Forelimb muscle (tissue), 1 donor: ENCODE measurements at places on chromosomes 12 and 14. TPM values are rescaled to one million over a fixed set of nuclear protein-coding genes. Genes with fewer than 3 reads are reported as not detected.

The MAP1LC3B2 gene
- 4.9 TPM for polyA plus RNA-seq

The TESPA1 gene
- 0.92 TPM for polyA plus RNA-seq

The KRT3 gene
- not detected for polyA plus RNA-seq

The EGLN3 gene
- polyA plus RNA-seq, result 57.9 TPM

The TMPRSS12 gene
- 0.04 TPM for polyA plus RNA-seq

The CLEC9A gene
- 0.37 TPM for polyA plus RNA-seq

The KCNK10 gene
- polyA plus RNA-seq, result not detected

The TMEM63C gene
- polyA plus RNA-seq, result 0.67 TPM

DNA sequence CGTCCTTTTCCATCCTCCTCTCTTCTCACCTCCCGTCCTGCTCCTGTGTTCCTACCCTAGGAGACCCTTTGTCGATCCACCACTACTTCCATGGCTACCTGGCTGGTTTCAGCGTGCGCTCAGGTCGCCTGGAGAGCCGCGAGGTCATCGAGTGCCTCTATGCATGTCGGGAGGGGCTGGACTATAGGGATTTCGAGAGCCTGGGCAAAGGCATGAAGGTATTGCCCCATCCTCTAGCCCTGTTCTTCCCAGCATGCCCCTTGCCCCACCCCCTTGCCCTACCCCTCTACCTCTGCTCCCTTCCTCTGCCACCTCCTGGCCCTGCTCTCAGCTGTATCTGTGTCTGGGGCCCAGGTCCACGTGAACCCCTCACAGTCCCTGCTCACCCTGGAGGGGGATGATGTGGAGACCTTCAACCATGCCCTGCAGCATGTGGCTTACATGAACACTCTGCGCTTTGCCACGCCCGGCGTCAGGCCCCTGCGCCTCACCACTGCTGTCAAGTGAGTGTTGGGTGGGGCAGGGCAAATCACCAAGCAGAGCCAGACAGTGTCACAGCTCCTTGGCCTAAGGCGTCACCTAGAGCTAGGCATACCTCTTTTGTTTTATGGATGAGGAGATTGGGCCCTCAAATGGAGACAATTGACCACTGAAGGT is 12.8 kb downstream of the CLSTN3 start:
- DNase-seq, result no peak

- no peak for DNase-seq
Observed at GRCh38 chr14:41606532-41607303, at the start of gene LRFN5. TSS of gene LRFN5 (plus strand) at chr14:41606876.

DNA sequence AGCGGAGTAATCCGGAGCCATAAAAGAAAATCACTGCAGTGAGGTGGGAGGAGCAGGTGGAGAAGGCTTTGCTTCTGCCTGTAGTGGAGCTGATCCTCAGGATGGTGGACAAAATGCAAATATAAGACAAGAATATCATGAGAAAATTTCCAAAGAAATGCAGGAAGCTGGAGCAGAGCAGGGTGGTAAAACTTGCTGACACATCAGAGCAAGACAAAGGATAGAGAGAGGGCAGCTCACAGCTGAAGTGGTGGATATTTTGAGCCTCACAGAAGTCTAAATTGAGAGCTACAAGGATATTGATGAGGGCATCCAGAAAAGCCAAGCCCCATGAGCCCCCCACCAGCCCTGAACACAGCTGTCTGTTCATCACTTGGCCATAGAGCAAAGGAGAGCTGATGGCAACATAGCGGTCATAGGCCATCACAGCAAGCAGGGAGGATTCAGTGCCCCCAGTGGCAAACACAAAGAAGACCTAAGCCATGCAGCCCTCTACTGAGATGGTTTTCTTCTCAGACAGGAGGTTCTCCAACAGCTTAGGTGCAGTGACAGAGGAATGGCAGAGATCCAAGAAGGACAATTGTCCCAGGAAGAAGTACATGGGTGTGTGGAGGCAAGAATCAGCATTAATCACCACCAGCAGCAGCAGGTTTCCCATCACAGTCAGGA is 30.0 kb upstream of the ANP32D start:
- DNase-seq, result no peak

DNA sequence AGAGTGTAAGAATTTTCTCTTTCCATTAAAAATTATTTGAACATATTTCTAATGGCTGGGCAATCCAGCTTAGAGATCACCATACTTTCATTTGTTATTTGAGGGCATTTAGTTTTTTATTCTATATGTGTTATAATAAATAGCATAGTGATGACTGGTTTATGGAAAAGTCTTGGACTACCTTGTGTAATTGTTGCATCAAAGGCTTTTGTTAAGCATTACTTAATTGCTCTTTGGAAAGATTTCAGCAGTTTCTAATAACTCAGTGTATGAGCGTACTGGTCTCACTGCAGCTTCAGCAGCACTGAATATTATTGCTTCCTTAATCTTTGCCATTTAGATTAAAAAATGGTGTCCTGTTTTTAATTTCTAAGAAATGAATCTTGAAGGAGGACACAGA is 22.8 kb downstream of the TMEM19 start:
- no peak for DNase-seq

- no peak for DNase-seq
Observed at GRCh38 chr12:127829281-127830064, 437.5 kb upstream of the TMEM132C start.

DNA sequence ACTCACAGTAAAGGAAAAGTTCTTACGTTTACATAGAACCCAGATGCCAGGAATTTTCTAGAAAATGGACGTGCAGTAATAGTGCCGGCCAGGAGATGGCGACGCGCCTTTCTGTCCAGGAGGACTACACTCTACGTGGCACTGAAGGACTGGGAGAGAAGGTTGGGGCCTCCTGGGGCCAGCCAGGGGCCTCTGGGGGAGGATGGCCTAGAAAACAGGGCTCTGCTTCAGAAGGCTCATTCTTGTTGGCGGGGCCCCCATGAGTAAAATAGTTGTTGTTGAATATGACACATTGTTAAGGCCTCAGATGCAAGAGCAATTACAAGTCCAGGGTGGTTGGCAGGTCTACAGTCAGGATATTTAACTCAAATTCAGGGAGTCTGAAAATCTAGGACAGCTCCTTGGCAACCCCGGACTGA is 120.1 kb upstream of the MAX start:
- DNase-seq, result no peak

DNA sequence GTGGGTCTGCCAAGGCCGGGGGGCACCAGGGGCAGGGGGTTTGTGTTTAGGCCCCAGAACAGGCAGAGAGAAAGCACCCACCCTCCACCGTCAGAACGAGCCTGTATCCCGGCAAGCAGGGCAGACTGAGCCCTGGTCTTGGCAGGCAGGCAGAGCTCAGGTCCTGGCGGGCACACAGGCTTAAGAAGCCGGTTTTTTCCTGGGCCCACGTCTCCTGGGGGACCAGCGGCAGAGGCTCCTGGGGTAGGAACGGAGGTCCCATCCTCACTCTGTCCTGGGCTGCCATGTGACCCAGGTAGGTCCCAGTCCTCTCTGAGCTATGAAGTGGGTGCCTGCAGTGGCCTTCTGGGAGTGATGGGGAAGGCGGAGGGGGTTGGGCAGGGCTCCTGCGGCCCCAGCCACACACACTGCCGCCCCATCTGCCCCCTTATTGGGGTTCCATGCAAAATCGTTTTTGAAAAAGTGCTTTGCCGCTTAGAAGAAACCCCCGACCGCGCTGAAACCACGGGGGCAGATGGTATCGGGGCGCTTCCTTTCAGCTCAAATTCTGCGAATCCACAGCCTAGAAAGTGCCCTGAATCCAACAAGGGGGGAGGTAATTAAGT is 24.2 kb downstream of the SH2B3 start:
- no peak for DNase-seq

DNA sequence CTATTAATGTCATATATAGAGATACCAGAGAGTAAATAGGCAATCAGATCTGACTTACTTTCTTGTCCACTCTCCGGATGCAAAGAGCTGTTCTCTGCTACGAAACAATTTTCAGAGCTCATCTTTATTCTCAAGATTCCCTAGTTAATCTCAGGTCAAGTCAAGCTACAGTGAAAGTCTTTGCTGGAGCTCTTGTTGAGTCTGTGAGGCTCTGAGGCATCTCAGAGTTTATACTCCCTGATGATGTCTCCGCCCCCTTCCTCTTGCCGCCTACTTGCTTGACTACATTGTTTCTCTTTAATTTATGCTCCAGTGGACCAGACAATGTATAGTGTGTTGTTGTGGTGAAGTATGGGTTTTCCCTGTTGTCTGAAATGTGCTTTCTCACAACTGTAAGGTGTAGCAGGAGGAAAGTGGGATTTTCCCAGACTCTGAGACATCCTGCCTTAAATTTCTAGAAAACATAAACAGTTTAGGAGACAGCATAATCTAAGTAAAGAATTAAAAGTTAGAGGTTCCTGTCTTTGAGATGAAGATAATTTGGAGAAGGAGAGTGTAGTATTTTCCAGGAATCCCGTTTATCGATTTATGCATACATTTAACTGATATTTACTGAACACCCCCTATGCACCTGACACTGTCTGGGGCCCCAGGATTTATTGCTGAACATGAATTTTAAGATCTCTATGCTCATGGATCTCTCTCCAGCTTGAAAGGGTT is at the start of gene CD69:
CD69 (minus strand) TSS at position 203 of the 720 bp plus-strand sequence; CDS start at position 122, 81 bp downstream.
- DNase-seq, result no peak

DNA sequence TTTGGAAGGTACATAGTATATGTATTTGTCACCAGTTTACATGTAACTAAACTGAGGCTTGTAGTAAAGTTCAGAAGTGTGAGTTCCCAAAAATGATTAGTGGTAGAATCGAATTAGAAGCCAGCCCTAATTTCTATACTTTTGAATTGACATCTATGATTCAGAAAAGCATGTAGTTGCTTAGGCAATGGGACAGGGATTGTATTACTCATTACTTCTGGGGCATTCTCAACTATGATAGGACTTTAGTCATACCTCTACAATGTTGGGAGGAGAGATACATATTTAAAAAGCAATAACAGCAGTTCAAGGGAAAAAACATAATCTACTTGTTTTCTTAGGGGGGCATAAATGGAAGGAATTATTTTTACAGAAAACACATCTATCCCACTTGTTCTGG is 277.9 kb upstream of the E2F7 start:
- no peak for DNase-seq

- no peak for DNase-seq
Observed at GRCh38 chr12:4116251-4117111, 157.1 kb upstream of the CCND2 start.

GRCh38 chr14:50874757-50875156 is 2.9 kb downstream of the ABHD12B start:
- DNase-seq, result no peak

DNA sequence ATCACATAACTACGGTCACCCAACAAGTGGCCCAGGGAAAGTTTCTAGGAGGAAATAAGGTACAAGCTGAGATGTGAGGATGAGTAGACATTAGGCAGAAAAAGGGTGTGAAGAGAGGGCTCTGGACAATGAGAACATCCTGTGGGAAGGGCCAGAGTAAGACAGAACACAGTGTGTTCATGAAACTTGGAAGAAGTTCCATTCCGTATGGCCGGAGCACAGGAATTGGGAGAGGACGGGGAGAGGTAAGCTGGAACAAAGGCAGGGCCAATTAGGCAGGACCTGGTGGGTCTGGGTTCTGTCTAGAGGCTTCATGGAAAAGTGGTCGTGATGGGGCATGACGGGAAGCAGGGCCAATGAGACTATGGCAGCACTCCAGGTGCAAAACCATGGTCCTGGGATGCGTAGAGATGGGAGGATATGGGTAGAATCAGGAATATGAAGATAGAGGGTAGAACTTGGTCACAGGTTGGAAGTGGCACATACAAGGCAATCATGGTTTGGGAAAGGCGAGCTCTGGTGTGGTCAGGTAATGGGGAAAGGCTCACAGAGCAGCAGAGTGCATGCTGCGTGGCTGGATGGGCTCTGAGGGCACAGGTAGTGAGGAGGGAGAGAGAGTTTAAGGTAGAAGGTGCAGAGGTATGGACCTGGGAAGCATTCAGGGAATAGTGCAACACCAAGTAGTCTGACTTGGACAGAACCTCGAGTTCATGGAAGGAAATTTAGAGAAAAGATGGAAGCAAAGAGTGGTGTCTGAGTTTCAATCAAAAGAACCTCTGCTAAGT is 93.0 kb downstream of the RFX4 start:
- no peak for DNase-seq

DNA sequence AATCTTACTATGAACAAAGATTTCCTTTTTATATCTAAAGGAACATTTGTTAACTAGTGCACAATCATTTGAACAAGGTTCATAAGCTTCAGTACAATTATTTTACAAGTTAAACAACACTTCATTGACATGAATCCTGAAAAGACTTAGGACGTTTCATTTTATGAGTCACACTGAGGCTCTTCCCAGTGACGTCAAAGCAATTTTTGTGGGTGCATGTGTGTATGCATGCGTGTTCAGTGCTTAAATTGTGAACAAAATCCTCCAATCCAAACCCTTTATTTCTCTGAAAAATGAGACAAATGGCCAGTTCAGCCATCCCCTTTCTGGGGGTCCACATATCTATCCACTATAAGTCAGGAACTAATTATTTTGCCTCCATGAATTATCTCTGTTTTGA is 2.9 kb downstream of the LMNTD1 start:
- DNase-seq, result no peak

DNA sequence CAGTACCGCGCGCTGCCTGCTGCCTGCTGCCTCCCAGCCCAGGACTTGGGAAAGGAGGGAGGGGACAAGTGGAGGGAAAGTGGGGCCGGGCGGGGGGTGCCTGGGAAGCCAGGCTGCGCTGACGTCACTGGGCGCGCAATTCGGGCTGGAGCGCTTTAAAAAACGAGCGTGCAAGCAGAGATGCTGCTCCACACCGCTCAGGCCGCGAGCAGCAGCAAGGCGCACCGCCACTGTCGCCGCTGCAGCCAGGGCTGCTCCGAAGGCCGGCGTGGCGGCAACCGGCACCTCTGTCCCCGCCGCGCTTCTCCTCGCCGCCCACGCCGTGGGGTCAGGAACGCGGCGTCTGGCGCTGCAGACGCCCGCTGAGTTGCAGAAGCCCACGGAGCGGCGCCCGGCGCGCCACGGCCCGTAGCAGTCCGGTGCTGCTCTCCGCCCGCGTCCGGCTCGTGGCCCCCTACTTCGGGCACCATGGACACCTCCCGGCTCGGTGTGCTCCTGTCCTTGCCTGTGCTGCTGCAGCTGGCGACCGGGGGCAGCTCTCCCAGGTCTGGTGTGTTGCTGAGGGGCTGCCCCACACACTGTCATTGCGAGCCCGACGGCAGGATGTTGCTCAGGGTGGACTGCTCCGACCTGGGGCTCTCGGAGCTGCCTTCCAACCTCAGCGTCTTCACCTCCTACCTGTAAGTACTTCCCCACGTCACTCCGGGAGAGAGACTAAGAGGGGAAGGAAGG is at the start of gene LGR5:
LGR5 (plus strand) TSS at position 186 of the 732 bp plus-strand sequence; CDS start at position 469, 283 bp downstream.
- DNase-seq, result no peak

GRCh38 chr12:68452078-68452715 is 120.0 kb upstream of the MDM1 start:
- no peak for DNase-seq

DNA sequence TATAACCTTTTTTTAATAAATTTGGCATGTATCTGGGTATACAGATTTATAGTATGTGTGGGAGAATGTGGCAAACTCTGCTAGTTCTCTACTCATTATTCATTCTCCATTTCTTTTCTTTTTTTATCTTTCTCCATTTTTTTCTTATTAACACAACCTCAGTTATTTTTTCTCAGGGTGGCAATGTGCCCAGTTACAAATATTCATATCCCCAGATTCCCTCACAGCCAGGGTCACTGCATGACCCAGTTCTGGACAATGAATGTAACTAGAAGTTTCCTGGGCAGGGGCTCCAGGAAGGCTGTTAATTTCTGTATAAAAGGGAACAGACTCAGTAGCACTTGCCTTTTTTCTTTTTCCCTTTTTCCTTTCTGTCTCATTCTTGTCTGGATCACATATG is 95.6 kb downstream of the VCPKMT start:
- no peak for DNase-seq
